ENCODE measurements at places on chromosomes 5 and 9.

- DNase-seq: peak; percentile 43
These were observed 575.8 kb downstream of the TLE1 start for GRCh38 chr9:81113453-81114124.

DNA sequence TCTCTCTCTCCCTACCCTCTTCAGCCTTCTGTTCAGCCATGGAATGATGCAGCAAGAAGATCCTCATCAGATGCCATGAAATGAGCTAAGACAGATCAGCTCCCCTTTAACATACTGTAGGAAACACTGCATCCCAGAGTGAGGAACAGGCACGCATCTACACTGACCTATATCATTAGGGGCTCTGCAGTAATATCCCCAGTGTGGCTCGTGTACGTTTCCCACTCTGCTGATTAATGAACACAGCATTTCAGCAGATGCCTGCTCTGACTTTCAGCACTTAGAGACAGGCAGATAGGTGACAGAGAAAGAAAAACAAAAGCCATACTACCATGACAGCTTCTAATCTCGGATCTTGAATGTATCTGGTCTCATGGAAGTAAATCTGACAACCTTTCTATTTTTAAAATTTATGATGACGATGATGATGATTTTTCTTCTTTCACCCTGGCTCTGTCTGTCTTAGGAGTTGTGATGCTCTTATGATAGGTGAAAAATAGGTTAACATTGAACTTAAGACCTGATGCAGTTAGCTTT, 750.3 kb downstream of the CDH12 start:
- DNase-seq: no peak

DNA sequence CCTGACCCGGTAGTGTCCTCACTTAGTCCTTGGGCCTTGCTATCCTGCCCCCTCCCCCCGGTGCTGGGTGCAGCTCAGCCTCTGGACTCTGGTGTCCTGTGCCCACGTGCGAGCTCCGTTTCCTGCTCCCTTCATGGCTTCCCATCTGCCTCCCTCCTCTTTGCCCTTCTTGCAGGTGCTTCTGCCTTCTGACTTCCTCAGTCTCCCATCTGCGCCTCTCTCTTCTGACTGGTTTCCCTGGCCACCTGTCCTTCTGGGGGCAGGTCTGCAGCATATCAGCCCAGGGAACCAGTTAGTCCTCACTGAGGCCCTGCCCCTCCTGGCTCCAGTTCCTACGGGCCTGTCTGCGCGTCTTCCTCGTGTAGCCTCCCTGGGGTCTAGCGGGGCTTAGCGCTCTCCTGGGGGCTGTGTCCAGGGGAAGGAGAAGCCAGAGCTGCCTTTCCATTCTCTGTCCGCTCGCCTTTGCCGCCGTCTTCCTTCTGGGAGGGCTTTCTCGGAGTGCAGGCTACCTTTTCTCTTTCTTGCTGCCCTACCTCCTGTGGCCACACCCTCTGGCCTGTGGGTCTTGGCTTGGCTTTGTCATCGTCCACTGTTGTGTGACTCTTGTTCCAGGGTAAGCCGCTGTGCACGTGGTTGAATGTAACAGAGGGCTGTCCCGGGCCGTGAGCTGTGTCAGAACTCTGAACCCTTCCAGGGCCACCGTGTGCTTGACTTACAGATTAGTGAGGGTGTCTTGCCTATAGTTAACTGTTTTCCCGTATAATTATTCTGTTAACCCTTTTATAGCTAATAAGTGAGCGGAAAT, 51.8 kb downstream of the EHMT1 start:
- DNase-seq: no peak

DNA sequence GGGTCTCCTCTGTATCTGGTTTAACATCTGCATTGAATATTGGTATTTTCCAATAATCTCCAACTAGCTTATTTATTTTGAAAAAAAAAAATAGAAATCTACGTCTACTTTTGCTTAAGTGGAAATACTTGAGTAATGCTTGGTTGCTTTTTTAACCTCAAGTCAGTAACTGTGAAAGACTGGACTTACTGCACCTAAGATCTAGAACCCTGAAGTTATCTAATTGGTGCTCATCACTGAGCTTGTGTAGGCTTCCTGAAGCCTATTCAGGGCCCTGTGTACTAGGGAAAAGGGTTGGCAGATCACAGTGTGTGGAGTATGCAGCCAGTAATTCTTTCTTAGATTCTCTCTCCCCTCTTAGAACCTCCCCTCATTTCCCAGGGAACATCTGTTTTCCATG, 16.2 kb downstream of the SLC1A1 start:
- no peak for DNase-seq

DNA sequence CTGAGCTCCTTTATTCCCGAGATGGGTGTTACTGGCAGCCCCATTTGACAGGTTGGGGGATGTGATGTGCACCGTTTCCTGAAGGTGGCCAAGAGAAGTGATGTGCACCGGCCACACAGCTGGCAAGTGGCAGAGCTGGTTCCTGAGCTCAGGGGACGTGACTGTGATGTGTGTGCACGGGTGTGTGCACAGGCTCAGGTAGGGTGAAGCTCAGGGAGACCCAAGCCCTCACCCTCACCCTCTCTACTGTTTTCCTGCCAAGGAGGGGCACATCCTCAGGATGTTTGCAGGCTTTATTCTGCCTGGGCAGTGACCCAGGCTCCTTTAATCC, 56.6 kb downstream of the WWC1 start:
- DNase-seq: no peak

DNA sequence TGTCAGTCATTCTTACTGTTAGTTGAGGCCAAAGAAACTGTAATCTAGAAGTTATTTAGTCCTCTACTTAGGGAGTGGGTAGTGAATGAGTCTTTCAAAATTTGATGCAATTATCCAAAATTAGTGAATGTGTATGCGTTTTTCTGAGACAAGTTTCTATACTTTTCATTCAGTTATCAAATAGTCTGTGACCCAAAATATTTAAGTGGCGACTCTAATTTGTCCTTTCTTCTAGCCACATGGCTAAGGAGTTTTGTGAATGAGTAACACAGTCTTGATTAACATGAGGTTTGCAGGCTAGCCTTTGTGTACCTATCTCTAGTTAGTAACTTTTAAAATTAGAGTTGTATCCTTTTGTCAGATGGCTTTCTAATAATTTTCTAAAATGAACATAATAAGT, 45.6 kb downstream of the COMMD10 start:
- DNase-seq: no peak

- DNase-seq: no peak
These were observed 24.8 kb downstream of the GRIA1 start for GRCh38 chr5:153515301-153515700.

GRCh38 chr9:16563446-16563845, 307.0 kb downstream of the BNC2 start:
- DNase-seq: no peak

GRCh38 chr5:89878140-89879132, 531.1 kb downstream of the CETN3 start:
- no peak for DNase-seq

- peak; percentile 45 for DNase-seq
These were observed 198.8 kb downstream of the AUH start for GRCh38 chr9:91162784-91163443.

DNA sequence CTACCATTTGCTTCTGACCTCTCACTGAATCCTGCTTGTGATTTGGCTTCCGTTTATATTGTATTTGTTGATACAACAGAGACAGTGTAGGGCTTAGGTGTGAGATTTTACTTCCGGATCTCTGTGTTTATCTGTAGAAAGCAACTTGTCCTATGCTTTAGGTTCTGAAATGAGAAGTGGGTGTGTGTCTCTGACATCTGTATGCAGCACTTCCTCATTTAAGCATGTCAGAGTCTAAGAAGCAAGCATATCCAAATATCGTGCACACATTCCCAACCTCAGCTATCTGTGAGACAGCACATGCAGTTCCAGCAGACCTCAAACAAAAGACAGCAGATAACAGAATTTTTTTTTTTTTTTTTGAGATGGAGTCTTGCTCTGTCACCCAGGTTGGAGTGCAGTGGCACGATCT, 16.3 kb downstream of the KLF9 start:
- no peak for DNase-seq
